CD4-positive, alpha-beta T cell treated with Interleukin-6 for 4 hours (primary cell): ENCODE measurements at places on chromosomes 11 and 22.

DNA sequence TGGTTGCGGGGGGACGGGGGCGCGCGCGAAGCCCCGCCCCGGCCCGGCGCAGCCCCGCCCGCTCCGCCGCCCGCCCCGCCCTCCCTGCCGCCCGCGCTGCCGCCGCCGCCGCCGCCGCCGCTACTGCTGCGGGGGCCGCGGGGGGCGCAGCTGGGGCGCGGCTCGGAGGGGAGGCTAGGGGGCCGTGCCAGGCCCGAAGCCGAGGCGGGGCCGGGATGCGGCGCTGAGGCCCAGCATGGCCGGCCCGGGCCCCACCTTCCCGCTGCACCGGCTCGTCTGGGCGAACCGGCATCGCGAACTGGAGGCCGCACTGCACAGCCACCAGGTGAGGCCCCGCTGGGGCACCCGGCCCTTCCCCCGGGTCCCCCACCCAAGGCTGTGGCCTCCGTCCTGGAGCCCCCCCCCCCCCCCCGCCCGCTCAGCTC lies at the start of gene ANKRD13D:
ANKRD13D (plus strand) TSS at position 78 of the 425 bp plus-strand sequence; CDS start at position 236, 158 bp downstream.
- no peak for DNase-seq

GRCh38 chr22:25680956-25681355 lies 61.0 kb upstream of the MYO18B start:
- no peak for DNase-seq

GRCh38 chr22:26485013-26485412 lies 1.3 kb downstream of the SRRD start:
- DNase-seq, result no peak

DNA sequence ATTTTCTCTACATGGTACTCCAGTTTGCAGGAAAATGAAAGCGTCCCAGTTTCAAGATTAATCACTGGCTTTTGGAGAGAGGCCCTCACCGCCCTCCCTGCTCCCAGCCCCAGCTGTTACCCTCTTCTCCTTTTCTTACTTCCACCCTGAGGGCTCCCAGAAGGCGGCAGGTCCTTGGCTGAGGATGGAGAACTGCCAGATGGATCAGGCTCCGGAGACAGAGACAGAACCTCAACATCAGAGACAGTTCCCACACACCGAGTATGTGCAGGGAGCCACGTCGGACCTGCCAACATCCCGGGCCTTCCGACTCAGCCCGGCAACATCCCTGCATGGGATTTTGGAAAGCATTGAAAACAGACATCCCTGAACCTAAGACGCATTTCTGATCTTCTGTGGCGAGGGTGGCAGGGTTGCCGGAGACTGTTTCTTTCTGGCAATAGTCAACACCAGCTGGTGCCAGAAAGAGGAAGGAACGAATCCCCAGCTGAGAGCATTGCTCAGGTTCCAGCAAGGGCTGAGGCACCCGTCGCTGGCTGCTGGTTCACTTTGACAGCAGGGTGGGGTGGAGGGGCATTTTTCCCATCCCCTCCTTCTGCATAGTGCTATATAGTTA lies 467.1 kb downstream of the MIAT start:
- no peak for DNase-seq

- DNase-seq, result no peak
These were observed 5.4 kb downstream of the MYBPC3 start for GRCh38 chr11:47347137-47347536.

DNA sequence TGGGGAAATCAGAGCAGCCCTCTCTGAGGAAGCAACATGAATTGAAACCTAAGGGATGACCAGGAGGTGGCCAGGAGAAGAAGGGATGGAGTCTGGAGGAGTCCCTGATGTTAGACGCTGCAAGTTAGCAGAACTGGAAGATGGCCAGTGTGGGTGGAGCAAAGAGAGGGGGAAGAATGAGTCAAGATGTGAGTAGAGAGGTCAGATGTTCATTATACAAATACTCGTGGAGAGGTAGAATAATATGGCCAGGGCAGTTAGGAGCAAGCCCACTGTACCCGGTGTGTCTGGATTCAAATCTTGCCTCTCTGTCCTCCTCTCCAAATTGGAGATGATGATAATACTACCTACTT lies 242.0 kb downstream of the TENM4 start:
- DNase-seq, result no peak

GRCh38 chr22:21642584-21643448 lies 714 bp downstream of the SDF2L1 start:
- DNase-seq, result peak; percentile 72

DNA sequence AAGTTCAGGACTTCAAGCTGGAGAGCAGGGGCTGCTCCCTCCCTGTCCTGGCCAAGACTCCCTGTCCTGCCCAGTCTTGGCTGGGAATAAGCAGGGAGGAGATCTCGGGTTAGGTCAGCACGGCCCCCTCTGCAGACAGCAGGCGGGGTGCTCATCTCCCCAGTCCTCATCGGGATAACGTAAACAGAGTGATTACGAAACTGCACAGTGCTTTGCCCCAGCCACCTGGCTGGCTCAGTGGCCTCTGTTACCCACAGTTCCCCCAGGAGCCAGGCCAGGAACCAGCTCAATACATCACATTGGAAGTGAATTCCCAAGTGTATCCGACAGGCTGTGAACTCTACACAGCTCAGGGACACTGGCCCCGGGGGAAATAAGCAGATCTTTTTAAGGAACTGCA lies 42.7 kb upstream of the KCNJ11 start:
- no peak for DNase-seq

- peak; percentile 8 for DNase-seq
These were observed 9.1 kb downstream of the SLC3A2 start for GRCh38 chr11:62889484-62890437.

GRCh38 chr11:123045101-123045500 lies 16.8 kb downstream of the HSPA8 start:
- no peak for DNase-seq

GRCh38 chr11:87228820-87229219 lies 191.1 kb downstream of the TMEM135 start:
- DNase-seq, result no peak

DNA sequence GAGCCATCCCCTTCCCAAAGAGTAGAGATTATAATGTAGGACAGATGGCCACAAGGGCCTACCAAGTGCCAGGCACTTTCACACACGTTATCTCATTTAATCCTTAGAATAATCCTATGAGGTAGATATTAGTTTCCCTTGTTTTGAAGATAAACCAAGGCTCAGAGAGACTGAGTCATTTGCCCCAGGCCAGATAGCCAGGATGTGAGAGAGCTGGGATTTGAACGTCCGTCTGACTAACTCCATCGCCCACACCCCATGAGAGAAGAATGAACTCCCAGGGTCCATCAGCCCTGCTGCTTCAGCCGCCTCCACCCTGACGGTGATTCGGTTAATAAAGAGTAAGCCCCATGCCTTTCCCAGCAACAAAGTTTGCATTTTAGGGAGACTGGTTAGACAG lies 10.7 kb downstream of the PRG3 start:
- no peak for DNase-seq
